ENCODE measurements at places on chromosomes 3 and 15. TPM values are rescaled to one million over a fixed set of nuclear protein-coding genes. Genes with fewer than 3 reads are reported as not detected.

DNA sequence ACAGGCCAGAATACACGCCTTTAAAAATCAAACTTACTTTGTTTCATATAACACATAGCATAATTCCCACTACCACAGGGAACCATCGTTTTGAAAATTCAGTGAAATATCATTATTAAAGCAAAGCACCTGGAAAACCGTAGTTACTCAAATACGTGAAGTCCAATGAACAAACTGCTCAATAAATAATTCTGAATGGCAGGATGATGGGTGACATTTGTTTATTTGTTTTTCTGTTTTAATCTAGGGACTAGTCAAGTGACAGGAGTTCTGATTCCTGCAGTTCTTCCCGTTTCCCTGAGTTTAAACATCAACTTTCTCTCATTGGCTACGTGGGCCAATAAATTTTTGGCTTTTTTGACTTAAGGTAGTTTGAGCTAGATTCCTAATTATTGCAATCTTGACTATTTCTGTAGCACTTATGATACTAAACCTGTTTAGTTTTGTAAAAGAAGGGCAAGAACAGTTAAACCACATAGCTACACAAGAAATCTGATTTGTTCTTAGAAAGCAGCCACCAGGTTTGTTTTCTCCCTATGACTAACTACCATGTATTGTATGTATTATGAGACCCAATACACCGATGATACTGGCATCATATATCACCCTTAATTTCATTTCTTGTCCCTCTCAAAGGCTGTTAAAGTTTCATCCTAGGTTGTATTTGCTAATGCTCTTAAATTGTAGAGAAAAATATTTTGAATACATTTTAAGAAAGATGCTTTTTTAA lies 411.2 kb downstream of the SHQ1 start:
- DNase-seq = no peak

THAP10 gene
- 11.0 TPM for total RNA-seq

DNA sequence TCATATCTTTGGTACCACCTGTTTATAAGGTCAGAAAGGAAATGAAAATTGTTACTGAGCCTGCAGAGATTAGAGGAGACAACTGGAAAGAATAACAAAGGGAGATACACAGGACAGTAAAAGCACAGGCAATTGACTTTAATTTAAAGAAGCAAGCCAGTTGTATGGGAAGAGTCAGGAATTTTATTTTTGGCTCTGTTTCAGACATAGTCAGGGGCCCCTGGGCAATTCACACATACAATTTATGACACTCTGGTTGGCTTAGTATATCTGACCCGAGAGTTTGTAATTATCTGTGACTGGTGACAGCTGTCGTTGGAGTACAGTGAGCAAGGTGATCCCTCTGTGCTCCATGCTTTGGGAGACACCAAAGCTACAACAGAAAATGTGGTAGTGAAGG lies 591.9 kb upstream of the NECTIN3 start:
- DNase-seq = no peak

CPEB1 gene
- total RNA-seq = 10.8 TPM

GRCh38 chr3:54062546-54062945 lies 59.8 kb upstream of the CACNA2D3 start:
- DNase-seq = no peak

MAP6D1 gene
- 4.6 TPM for total RNA-seq

CFAP44 gene
- total RNA-seq = 0.55 TPM

- no peak for DNase-seq
Observed at GRCh38 chr3:175869404-175869803, 1010.3 kb downstream of the NAALADL2 start.
